Stimulated activated CD4-positive, alpha-beta T cell treated with anti-CD3 and anti-CD28 coated beads, Interleukin-1b, Interleukin-23, amount 100 ng/mL, for 24 hours (primary cell): ENCODE measurements at places on chromosomes 4 and X.

DNA sequence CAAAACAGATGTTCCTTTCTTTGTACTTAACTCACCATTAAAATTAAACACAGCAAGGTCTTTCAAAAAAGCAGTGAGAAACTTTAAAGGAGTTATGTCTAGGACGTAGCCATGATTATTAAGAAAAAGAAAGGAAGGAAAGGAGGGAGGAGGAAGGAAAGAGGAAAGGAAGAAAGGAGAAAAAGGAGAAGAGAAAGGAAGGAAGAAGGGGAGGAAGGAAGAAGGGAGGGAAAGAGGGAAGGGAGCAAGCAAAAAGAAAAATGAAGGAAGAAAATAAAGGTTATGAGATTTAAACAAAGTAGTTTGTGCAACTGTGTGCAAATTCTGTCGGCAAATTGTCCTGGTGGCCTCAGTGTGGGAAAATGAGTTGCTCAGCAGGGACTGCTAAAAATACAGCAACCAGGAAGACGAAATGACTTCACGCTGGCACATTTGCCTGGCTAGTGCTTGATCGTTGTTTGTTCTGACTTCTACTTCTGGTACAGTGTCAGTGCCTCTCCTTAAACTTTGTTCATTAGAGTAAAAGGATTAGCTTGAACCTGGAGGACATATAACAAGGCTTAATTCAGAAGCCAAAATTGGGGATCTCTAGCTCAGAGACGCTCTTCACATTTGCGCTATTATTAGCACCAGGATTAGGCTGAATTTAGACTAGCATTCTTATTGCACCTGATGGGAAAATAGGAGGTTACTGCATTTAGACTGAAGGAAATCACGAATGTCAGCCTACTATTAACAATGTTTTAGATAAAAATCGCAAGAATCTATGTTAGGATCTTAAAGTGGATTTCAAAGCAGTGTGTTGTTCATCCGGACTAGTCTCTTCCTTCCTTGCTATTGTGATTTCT lies 81.2 kb downstream of the DCK start:
- no peak for DNase-seq

- no peak for DNase-seq
Observed at GRCh38 chr4:57146444-57146843, 36.3 kb upstream of the IGFBP7 start.

GRCh38 chr4:4763822-4764557 lies 95.5 kb upstream of the MSX1 start:
- no peak for DNase-seq

DNA sequence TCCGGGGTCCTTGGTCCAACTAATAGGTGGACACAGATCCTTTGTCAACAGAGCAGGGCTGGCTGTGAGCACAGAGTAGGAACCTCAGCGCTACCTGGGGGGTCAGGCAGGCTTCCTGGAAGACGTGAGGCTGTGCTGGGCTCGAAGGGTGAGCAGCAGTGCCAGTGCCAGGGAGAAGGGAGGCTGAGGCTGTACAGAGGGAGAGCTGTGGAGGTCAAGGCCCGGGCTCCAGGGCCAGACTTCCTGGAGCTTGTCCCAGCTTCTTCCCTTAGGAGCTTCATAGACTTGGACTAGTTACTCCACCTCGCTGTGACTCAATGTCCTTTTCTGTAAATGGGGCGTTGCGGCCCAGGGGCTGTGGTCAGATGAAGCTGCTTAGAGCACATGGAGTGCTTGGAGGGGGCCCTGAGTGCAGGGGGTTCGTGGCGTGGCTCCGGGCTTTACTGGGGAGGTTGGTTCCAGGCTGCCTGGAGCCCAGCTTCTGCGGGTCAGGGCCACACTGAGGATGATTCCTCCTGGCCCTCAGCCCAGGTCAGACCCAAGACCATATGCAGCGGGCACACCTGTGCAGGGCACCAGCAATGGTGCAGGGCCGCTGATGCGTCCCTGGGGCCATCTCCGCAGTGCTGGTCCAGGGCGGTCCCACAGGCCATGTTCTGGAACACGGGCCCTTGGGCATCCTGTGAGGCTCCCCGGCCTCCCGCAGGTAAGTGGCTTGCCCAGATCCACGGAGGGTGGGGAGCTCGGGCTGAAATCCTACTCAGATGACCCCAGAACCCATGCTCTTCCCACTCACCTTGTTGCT lies 98.1 kb downstream of the DCTD start:
- no peak for DNase-seq

- no peak for DNase-seq
Observed at GRCh38 chr4:112793033-112793432, 156.1 kb downstream of the LARP7 start.

- DNase-seq, result peak; percentile 28
Observed at GRCh38 chrX:103175944-103176753, 38.8 kb upstream of the BEX4 start.

DNA sequence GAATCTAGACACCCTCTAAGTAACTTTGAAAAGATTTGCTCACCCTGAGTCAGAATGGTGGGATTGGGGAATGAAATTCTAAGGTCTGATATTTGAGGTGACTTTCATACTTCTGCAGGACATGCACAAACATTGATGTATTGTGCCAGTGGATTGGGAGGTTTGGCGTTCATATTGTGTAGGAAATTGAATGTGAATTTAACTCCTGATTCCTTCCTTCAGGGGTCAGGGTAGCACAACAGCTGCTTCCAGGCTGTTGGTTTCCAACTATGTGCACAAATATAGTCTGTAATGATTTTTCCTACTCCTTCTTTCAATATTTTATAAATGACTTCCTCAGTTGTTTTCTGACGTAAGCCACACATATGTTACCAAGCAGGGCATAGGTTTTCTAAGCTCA lies 3.1 kb downstream of the IL1RAPL1 start:
- DNase-seq, result no peak

DNA sequence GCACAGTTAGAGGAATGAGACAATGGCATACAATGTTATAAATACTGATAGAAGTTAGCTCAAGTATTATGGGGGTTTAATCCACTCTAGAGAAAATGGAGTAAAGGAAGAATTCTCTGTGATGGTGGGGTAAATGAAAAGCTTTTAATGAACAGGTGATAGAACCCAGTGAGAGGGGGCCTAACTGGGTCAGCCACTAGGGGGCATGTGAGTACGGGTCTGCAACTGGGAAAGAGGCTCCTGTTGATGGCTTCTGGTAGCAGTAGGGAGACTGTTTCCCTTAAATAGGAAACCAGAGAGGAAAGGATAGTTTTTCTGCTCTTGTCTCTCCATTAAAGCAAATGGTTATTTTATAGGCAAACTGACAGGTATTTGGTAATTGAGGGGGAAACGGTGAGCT lies 132.8 kb upstream of the GPR101 start:
- DNase-seq, result no peak

DNA sequence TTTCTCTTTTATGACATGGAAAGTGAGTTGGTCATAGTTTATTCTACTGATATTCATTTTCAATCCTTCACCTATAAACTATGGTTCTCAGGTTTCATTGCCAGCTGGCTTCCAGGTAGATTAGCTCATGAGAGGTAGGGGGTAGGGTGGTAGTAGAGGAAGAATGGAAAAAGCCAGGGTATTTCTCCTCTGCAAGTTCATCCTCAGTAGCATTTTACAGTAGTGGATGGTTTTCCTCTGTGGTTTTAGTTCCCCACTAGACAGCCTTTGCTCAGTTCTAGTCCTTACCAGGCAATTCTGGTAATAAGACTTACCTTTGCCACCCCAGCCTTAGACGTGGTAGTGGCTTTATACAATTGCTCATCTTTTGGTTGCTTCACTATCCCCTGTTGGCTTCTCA lies 8.9 kb upstream of the NAA11 start:
- DNase-seq, result no peak

GRCh38 chr4:74546057-74546456 lies 101.1 kb downstream of the AREG start:
- no peak for DNase-seq

DNA sequence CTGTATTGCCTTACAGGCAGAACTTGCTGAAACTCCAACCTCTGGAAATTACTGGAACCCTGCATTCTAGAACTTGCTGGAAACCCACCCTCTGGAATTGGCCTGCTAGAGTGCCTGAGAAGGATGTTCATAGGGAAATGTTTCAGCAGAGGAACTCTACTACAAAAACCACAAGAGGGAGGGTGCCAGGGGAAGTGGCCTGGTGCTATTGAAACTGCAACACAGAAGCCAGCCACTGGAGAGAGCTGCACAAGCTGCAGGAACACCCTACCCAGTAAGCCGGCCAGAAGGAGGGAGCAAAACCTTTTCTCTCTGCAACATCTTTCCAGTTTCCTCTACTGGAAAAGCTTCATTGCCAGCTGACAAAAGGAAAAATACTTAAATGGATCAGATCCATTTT lies 2.5 kb upstream of the BRWD3 start:
- DNase-seq, result no peak

- no peak for DNase-seq
Observed at GRCh38 chrX:19721726-19722370, 165.6 kb downstream of the SH3KBP1 start.

GRCh38 chr4:71009086-71009485 lies 15.6 kb downstream of the DCK start:
- DNase-seq, result no peak

- DNase-seq, result no peak
Observed at GRCh38 chr4:137587796-137588195, 55.5 kb upstream of the PCDH18 start.

DNA sequence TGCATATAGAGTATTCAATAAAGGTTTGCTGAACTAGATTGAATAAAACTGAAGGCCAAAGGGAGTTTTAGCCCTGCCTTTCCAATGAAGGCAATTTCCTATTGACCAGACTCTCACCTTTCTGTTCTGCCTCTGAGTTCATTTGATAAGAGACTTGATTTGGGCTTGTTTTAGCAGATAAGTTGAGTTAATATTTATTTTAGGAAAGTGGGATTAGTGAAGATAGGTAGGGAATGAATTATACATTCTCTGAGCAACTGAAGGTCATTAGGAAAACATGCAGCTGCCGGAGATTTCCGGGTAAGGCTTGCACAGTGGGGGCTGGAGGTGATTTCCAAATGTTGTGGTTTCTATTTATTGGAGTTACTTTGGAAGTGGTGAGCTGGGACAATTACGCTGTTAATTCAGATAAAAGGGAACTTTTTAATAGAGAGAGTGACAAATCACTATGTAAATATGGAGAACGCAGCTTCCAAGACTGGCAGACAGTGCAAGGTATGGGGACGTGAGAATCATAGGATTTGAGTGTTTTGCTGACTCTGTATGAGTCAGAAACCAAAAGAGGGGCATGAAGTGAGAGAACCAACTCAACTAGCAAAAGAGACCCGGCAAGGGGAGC lies 553.6 kb upstream of the BOD1L1 start:
- no peak for DNase-seq

DNA sequence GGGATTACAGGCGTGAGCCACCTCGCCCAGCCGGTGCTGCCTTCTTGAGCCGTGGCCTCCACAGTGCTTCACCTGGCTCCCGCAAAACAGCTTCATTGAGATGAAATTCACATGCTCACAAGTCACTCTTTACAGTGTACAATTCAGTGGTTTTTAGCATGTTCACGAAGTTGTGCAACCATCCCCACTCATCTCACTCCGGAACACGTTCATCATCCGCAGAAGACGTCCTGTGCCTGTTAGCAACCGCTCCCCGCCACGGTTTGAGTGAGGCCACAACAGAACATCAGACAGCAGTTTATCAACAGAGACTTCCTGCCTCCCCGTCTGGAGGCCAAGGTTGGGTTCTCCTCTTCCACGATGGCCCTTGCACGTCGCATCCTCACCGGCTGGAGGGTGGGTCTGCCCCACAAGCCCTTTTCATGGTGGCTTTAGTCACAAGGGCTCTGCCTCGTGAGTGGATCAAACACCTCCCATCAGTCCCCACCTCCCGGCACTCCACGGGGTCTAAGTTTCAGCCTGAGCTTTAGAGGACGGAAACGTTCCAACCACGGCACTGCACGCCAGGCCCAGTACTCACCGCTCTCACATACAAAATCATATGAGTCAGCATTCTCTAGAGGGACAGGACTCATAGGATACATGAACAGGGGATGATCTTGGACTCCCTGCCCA lies 29.6 kb upstream of the SPON2 start:
- peak; percentile 43 for DNase-seq

DNA sequence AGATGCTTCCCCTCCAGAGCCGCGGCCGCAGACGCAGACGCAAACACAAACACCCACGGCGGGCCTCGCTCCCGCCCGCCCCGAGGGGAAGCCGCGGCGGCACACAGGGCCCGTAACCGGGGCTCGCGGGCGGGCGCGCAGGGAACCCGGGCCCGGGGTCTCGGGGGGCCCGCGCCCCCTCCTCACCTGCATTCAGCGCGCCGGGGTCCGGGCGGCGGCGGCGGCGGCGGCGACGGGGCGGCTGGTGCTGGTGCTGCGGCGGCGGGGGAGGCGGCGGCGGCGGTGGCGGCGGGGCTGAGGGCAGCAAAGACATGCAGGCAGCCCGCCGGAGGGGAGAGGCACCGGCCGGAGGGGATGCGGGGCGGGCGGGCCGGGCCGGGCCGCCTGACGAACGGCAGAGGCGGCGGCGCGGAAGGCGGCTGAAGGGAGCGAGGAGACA lies 255 bp upstream of the CNOT6L start:
- peak; percentile 13 for DNase-seq

GRCh38 chrX:101430457-101431078 lies 22.5 kb downstream of the HNRNPH2 start:
- DNase-seq, result no peak

DNA sequence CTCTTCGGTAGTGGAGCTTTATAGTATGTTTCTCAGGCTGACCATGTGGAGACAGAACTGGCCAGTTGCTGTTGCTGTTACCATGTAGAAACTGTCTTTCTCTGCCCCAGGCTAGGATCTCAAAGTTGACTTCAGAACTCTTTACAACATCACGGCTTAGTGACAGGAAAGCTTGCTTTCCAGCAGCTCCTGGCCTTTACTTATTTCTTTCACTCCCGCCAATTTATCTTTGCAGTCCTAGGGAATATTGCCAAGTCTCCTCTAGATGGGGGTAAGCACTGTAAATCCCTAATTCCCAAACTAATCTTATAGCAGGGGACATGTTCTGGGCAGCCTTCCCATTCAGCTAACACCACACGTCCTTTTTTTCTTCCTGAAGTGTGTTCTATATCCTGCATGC lies 631.6 kb downstream of the SPRY1 start:
- no peak for DNase-seq

GRCh38 chrX:63961964-63962363 lies 176.9 kb upstream of the ARHGEF9 start:
- DNase-seq, result no peak

DNA sequence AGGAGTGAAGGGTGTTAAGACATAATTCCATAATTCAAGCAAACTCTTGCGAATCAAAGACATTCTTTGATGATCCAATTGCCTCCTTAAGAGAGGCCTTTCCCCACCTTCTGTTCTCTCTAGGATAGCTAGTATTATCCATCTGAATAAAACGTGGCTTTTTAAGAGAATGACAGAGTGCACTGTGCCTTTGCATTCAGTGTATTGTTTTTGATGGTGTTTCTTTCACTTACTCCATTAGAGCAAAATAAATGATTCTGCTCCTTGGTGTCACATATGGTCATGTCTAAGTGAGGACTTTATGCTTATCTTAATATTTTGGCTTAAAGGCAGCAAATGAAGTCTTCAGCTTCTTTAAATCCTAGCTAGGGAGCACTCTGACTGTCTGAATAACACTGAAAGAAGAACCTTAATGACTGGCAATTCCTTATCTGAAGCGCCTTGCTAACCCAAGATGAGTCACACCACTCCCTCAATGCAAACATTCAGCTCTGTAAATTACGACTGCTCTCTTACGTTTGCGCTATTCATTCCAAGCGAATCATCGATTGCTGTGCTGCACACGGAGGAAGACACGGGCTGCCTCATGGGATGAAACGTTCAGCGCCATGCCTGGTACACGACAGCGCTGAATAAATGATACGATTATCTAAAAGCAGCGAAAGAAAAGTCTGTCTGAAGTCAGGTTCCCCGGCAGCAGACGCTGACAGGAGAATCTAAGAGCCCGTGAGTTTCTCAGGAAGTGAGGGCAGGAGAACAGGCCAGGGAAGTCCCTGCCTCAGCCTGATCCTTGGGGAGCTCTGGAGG lies 35.1 kb upstream of the GEMIN8 start:
- no peak for DNase-seq

- DNase-seq, result no peak
Observed at GRCh38 chrX:40971736-40972135, 113.5 kb upstream of the USP9X start.
